CD4-positive, alpha-beta T cell treated with Interleukin-6 for 4 hours (primary cell): ENCODE measurements at places on chromosomes 16 and 17.

- DNase-seq, result no peak
Observed at GRCh38 chr16:11389631-11390565, 44.6 kb downstream of the RMI2 start.

DNA sequence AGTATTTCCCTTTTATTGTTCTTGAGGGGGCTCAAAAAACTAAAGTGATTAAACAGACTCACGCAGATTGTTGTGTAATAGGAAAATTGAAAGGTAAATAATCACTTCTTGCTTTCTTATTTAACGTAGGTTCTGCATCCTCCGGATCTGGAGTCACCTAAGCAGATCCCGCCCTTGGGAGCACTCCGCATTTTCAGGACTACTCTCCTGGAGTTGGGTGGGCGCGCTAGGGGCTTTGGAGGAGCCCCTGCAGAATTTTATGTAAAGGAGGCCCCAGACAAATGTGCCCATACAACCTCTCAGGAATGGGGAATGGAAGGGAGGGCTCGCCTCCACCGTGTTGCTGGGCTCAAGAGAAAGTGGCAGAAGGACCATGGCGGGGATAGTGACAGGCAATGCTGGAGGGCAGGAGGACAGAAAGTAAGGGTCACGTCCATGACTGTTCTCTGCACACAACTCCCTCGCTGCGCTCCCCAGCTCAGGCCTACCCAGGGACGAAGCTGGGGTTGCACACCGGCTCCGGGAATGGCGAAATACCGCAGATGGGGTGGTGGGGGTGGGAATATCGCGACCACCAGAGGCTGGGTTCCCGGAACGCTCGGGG is 8.3 kb downstream of the MT2A start:
- no peak for DNase-seq

GRCh38 chr17:27569884-27570577 is 61.0 kb upstream of the LGALS9 start:
- no peak for DNase-seq

DNA sequence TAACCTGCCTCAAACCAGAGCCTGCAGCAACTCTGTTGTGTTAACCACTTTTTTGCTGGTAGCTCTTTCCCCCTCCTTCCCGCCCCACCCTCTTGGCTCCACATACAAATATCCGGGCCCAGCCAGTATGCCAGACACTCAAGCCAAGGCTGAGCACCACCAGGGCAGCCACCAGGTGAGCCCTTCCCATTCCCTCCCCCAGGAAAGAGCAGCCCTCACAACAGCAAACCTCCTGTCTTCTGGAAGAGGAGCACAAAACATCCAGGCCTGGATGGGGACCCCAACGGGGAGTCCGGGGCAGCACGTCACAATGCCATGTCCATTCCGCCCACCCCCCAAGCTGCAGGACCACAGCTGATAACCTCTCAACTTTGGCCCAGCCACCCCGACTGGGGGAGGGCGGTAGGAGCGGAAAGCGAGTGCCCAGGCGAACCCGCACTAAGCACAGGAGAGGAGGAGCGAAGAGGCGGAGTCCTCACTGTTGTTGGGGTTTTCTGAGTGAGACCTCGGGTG is 757 bp downstream of the ORMDL3 start:
- peak; percentile 64 for DNase-seq

DNA sequence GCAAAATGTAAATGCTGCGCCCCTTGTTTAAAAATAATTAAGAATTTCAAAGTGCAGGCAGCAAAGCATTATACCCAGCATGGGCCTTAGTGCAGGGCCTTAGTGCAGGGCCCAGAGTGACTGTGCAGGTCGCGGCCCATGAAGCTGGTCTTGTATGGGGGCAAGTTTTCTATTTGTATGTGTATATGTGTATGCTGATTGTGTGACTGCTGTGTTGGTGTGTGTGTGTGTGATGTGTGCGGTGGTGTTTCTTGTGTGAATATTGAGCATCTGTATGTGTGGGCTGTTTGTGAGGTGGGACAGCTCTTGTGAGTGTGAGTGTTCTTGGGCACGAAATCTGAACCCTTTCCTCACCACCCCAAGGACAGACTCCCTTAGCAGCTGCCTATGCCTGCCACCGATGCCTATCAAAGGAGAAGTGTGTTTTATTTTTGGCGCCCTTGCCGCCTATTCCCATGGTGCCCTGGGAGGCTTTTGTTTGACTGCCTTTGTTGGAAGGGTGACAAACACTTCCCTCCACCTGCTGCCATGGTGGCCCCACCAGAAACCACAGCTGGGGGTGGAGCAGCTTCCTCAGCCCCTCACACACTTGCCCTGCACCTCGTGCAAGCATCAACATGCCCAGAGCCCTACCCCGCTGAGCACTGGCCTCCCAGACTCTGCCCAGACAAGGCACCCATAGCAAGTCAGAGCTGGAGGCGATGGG is 18.0 kb downstream of the CCR7 start:
- DNase-seq, result peak; percentile 83

GRCh38 chr16:56460101-56460500 is 8.7 kb downstream of the OGFOD1 start:
- DNase-seq, result no peak

- DNase-seq, result no peak
Observed at GRCh38 chr17:81156866-81157805, 8.2 kb upstream of the PVALEF start.

DNA sequence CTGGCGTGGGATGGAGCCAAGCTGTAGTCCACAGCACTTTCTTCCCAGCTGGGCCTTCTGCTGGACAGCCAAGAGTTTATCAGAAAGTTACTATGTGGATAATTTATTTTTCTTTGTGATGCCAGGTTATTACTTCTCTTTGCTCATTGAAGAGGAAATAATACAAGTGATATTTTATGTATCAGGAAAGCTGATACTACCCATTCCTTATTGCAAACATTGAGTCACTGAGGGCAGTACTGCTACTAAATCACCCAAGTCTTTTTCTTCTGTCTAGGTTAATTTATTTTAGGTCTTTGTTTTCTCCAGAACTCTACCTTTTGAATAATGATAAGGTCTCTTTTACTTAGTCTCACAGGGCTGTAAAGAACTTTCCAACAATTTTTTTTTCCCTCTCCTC is 8.3 kb downstream of the NUP93 start:
- DNase-seq, result no peak

DNA sequence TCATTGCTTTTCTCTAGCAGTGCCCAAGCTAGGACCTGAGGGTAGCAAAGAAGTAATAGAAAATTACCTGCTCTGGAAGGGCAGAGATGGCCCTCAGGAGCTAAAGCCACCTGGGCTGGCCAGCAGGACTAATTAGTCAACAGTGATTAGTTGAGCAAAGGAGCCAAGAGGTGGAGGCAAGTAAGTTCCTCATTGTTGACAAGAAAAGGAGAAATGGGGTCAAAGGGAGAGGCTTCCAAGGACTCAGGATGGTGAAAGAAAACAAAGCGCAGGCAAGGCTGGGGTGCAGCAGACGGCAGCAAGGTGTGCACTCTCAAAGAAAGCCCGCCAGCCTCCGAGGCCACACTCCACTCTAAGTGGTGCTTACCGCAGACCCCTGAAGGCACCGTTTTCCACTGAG is 44.6 kb downstream of the CMTM4 start:
- no peak for DNase-seq

- no peak for DNase-seq
Observed at GRCh38 chr16:83552228-83552627, 255.6 kb upstream of the HSBP1 start.

DNA sequence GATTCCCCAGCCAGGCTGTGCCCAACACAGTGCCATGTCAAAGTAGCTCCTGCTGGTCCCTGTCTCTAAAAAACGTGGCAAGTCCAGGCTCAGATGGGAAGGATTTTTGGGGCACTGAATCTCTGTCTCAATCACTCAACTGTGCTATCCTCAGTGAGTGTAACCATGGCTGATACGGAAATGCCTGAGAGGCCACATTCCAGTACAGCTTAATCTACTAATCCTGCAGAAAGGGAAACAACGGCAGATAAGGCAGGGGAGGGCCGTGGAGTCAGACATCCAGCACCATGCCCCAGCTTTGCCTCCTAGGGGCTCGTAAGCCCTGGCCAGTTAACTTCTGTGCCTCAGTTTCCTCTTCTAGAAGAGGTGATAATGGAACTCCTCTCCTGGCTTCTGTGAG is 251.7 kb downstream of the CPPED1 start:
- no peak for DNase-seq

DNA sequence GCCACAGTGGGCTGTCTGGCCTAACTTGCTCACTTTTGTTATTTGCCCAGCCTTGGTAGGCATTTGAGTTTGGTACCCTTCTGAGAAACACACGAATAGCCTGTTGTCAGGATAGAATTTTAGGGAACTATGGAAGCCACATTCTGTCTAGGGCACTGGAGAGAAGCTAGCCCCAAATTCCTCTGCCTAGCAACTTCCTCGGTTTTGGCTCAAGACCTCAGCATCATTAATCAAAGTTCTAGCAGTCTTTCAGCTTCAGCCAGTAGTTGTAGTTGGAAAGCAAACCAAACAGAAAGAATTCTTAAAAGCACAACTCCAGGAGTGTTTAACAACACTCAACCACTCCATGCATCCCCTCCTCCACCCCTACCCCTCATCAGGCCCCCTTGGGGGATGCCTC is 572.1 kb upstream of the PSMD7 start:
- DNase-seq, result no peak

GRCh38 chr17:62791235-62791734 is 16.8 kb downstream of the MARCHF10 start:
- DNase-seq, result no peak

GRCh38 chr16:17278988-17279387 is 191.8 kb downstream of the XYLT1 start:
- no peak for DNase-seq

DNA sequence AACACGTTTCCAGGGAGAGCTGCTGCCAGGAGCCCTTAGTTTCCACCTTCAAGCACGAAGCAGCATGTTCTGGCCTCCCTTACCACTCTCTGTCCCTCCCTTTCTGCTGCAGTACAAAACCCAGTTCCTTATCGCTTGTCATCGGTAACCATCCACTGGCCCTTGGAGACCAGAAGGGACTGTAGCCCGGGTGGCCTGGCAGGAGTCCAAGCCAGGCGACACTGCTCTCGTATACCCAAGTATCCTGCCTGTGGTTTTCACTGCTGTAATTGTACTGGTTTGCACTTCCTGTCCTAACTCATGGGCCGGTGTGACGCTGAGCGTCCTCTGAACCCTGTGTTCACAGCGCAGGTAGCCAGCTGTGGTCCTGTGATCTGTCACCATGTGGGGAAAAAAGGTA is 81.1 kb downstream of the MAF start:
- DNase-seq, result no peak

DNA sequence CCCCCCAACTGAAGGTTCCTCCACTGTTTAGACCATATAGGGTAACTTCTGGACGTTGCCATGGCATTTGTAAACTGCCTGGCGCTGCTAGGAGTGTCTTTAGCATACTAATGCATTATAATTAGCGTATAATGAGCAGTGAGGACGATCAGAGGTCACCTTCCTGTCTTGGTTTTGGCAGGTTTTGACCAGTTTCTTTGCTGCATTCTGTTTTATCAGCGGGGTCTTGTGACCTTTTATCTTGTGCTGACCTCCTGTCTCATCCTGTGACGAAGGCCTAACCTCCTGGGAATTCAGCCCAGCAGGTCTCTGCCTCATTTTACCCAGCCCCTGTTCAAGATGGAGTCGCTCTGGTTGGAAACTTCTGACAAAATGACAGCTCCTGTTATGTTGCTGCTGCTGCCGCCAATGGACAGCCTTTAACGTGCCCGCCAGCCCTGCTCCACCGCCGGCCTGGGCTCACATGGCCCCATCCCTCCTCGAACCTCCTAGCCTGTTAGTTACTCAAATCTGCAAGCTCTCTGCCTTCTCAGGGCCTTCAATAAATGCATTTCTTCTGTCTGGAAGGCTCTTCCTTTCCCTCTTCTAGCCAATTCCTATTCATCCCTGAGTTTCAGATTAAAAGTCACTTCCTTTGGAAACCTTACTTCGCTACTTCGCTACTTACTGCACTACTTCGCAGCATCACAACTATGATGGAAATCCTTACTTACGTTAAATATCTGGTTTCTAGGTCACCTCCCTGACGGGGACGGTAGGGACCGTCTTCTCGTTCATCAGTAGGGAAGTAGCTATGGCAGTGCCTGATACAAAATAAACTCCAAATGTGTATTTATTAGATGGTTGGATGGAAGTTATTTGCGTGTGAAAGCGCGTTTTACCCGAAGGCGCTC is 640 bp upstream of the NAGLU start:
- DNase-seq, result no peak

DNA sequence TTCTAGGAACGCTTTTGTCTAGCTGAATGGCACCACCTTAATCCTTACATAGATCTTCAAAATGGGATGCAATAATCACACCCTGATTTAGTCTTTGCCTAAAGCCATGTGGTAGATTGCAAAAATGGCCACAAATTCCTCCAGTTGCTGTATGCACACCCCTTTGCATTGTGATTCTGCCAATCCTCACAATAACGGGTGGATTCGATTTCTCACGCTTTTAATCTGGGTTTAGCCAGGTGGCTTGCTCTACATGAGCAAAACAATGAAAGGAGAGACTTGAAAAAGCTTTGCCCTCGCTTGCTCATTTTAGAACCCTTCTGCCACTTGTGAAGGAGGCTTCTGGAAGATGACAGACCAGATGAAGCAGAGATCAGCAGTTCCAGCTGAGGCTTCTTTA is 50.3 kb upstream of the B4GALNT2 start:
- no peak for DNase-seq

DNA sequence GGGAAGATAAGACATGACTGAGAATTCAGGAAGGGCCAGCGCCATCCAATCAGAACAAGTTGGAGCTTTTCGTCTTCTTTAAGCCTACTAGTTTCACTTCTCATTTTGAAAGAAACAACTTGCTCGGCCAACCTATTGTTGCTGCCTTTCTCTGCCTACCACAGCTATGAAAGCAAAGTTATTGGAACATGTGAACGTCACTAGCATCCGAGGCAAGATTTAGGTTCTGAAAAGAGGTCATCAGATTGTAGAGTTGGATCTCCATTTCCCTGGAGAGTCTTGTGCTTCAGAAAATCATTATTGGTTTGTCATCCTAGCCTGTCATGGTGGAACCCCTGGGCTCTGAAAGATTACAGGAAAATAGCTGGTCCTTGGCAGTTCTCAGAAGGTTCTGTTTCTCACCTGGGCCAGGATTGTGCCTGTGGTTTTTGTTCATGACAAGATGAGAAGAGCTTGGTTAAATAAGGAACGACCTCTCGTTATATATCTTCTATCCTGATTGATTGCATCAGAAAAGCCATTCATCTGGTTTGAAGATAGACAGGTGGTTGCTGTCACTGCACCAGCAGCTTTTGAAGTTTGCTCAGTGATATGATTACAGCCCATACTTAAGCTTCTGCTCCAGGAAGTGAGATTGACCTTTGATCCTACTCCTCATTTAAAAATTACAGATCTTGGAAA is 25.3 kb downstream of the CDH13 start:
- peak; percentile 17 for DNase-seq

GRCh38 chr16:89442990-89443726 is 47.2 kb downstream of the ANKRD11 start:
- DNase-seq, result peak; percentile 42

- no peak for DNase-seq
Observed at GRCh38 chr16:14454391-14454790, 175.7 kb downstream of the PARN start.

DNA sequence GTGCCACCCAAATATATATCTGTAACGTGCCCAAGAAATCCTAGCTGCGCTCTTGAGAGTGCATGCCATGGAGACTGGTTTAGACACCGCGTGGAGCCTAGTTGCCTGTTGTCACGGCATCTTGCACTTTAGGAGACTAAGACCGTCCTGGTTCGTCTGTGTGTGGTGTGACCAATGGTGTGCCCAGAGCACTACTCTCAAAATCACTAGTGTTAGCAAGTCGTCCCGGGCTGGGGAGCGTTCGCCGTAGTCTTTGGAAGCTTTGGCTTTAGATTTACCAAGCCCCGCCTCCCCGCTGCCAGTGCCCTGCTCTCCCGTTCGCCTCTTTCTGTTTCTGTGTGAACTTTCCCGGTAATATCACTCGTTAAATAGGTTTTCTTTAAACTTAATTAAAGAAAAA is 27.0 kb downstream of the CLUH start:
- DNase-seq, result no peak
